Mesothelial cell of epicardium (in vitro differentiated cells): ENCODE measurements at places on chromosomes 7 and 10. TPM values are rescaled to one million over a fixed set of nuclear protein-coding genes. Genes with fewer than 3 reads are reported as not detected.

DNA sequence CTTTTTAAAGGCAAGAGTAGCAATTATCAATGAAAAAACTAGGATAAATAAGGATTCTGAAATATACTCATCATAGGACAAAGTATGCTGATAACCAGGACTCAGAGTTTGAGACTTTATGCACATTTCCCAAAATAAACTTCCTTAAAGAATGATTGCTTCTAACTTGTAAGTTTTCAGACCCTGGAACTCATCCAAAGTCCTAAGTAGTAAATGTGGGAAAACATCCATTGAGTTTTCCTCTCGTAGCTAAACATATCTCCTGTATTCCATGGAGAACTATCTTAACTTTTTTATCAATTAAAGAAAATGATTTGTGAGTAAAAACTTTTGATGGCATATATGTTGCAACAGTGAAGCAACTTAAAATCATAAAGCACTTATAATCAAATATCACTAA, 285.2 kb upstream of the KLF6 start:
- peaks cover 11% of the 10 kb centered on the region for H3K4me1 ChIP-seq
- H3K36me3 ChIP-seq = no peaks in the 10 kb centered on the region
- no peak overlapping the region for H3K27ac ChIP-seq
- H3K4me3 ChIP-seq = no peak overlapping the region

DNA sequence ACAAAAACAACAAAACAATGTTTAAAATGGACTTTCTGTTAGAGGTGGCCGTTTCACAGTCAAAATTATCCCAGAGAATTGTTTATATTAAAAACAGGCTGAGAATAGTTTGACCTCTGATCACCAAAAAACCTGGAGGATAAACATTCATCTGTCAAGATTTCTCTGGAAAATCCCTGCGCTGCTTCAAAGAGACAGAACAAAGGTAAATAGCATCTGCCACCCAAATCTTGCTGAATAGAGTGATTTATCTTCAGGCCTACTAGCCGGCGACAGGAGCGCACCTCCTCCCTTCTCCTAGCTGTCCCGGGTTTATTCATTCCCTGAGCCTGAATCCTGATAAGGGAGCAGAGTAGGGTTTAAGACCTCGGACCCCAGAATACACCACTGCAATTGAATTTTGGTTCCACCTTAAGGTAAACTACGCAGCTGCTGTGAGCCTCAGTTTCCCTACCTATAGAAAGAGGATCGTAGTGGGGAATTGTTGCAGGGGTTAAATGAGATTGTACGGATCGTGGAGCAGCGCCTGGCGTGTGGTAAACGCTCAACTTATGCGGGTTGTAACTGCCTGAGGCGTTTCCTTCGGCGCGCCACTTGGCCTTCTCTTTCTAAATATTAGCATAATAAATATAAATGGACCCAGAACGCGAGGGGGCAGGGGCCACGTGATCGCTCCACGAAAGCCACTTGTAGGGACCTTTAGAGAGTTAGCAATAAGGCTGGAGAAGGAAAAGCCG, 498 bp upstream of the ST7 start:
- DNase-seq = no peak
- H3K4me1 ChIP-seq = peaks cover 36% of the 10 kb centered on the region
- H3K27me3 ChIP-seq = no peaks in the 10 kb centered on the region
- no peaks in the 10 kb centered on the region for H3K36me3 ChIP-seq
- H3K4me3 ChIP-seq = peak overlapping the region; percentile 69

DNA sequence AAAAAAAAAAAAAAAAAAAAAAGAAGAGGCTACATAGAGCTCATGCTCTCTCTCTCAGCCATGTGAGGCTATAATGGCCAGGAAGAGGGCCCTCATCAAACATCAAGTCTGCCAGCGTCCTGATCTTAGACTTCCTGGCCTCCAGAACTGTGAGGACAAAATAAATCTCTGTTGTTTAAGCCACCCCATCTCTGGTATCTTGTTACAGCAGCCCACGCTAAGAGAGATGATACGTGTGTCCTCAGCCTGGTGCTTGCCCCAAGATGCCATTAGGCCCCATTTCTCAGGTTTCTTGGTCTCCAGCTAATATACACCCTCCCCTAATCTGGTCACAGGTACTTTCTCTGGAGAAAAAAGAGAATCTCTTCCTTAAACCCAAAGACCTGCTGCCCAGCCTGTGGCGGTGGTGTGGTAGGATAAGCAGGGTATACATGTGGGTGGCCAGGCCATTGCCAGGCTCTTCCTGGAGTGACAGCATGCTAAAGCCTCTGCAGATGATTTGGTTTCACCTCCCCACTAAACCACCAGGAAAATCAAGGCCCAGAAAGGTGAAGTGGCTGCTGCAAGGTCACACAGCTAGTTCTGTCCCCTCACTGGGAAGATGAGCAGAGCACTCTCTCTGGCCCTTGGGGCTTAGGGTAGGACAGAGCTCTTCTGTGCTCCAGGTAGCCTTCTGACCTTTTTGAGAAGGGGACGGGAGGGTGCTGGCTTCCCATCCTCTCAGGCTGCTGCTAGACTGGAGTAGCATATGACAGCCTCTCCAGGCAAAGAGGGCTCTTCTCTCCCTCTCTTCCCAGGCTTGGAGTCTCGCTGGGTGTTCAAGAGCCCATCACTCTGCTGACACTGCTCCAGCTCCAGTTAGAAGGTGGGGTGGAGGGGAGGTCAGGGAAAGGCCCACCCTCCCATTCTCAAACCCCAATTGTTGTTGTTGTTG, 5.2 kb downstream of the SPOCK2 start:
- no peaks in the 10 kb centered on the region for H3K36me3 ChIP-seq
- no peak for DNase-seq
- no peak overlapping the region for H3K27ac ChIP-seq
- peaks cover 36% of the 10 kb centered on the region for H3K27me3 ChIP-seq

- peak overlapping the region; percentile 47 for H3K27ac ChIP-seq
- H3K27me3 ChIP-seq = peaks cover 1% of the 10 kb centered on the region
- H3K36me3 ChIP-seq = no peaks in the 10 kb centered on the region
- H3K4me3 ChIP-seq = no peak overlapping the region
- peaks cover 13% of the 10 kb centered on the region for H3K4me1 ChIP-seq
These were observed 29.0 kb upstream of the IL6 start for GRCh38 chr7:22697876-22698606.

DNA sequence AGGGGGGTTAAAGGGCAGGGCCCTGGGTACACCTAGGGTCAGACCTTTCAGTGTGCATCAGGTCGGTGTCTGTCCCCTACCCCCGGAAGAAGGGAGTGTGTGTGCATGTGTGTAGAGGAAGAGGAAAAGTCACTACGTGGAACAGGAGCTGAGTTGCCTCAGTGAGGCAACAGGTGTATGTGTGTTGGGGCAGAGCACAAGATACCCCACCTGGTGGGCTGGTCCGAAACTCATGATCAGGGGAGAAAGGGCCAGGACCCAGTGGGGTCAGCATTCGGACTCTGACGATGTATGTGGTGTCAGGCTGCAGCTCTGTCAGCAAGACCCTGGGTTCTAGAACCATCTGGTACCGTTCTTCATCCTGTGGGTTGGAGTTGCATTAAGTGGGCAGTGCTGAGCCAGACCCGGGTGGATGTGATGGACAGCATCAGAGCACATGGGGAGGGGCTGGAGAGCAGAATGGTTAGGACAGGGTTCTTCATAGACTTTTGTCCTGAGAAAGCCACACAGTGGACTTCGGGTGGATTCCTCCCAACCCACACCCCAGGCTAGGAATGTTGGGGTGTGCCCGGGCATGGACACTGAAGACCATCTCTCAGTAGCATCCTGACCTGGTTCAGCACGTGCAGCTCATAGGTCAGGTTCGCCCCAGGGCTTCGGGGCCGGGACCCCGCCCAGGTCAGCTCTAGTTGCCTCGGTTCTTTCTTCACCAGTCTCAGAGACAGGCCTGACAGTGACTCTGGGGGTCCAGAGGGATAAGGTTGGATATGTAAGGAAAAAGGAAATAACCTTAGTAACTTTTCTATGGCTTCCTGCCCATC, 10.7 kb downstream of the EPHA1 start:
- peaks cover 20% of the 10 kb centered on the region for H3K36me3 ChIP-seq
- no peaks in the 10 kb centered on the region for H3K27me3 ChIP-seq
- H3K4me3 ChIP-seq = no peak overlapping the region
- H3K27ac ChIP-seq = no peak overlapping the region
- no peak for DNase-seq

DNA sequence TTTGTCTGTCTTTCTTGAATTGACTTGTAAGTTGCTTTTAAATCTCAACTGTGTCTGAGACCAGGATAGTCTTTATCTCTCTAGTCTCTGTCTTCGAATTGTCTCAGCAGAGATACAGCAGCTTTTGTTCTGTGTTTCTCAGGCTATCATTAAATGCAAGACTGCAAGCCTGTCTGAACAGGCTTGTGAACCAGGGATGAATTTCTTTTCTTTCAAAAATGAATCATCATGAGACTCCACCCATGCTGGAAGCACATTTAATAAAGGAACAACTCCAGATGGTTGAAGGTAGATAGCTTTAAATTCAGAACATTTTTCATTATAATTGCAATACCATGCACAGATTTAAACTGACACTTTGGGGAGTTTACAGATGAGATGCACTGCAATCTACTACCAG, 155.9 kb downstream of the SEC23IP start:
- H3K4me3 ChIP-seq = no peak overlapping the region
- H3K27ac ChIP-seq = no peak overlapping the region
- no peaks in the 10 kb centered on the region for H3K4me1 ChIP-seq
- peaks cover 10% of the 10 kb centered on the region for H3K27me3 ChIP-seq
- H3K36me3 ChIP-seq = no peaks in the 10 kb centered on the region

GRCh38 chr7:1411414-1411813, 47.9 kb downstream of the MICALL2 start:
- no peak overlapping the region for H3K27ac ChIP-seq
- H3K27me3 ChIP-seq = peaks cover 51% of the 10 kb centered on the region
- peaks cover 2% of the 10 kb centered on the region for H3K4me1 ChIP-seq
- no peaks in the 10 kb centered on the region for H3K36me3 ChIP-seq
- H3K4me3 ChIP-seq = no peak overlapping the region

DNA sequence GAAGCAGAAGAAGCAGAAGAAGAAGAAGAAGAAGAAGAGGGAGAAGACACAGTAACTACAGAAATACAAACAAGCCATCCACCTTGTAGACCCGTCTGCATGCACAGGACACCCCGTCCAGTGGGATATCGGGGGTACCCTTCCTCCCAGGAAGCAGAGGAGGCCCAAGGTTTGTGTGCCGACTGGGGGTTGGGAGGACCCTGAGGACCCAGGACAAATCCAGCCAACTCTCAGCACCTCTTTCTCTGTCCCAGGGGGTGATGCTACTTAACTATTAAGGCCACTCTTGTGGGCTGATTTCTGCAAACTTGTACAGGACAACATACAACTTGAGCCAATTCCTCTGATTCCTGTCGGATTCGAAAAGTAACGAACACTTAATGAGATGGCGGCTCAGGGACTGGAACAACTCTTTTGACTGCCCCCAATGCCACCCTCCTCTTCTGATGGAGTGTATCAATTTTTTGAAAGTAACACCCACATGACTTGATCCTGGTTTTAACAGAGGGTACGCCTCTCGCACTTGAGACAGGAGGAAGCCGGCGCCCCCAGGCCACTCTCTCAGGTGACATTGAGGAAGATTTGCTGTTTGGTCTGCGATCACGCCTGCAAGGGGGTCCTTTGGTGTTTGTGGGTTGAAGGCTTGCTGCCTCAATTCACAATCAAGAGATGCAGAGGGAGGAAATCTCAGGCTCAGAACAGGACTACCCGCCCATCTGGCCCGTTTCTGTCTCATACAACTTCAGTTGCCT, 192.6 kb downstream of the TNS3 start:
- no peak overlapping the region for H3K4me3 ChIP-seq
- peaks cover 54% of the 10 kb centered on the region for H3K36me3 ChIP-seq
- H3K27ac ChIP-seq = no peak overlapping the region

GRCh38 chr10:4385231-4385870, 440.7 kb upstream of the AKR1E2 start:
- no peak for DNase-seq
- H3K4me3 ChIP-seq = no peak overlapping the region
- no peaks in the 10 kb centered on the region for H3K27me3 ChIP-seq
- H3K4me1 ChIP-seq = peaks cover 24% of the 10 kb centered on the region
- no peak overlapping the region for H3K27ac ChIP-seq
- no peaks in the 10 kb centered on the region for H3K36me3 ChIP-seq

GRCh38 chr7:16712916-16713315, 40.6 kb upstream of the TSPAN13 start:
- H3K36me3 ChIP-seq = peaks cover 8% of the 10 kb centered on the region
- H3K27ac ChIP-seq = no peak overlapping the region
- peaks cover 11% of the 10 kb centered on the region for H3K4me1 ChIP-seq
- H3K27me3 ChIP-seq = no peaks in the 10 kb centered on the region
- no peak overlapping the region for H3K4me3 ChIP-seq

TMEM196 gene
- not detected in 3 replicates for total RNA-seq

TRIM50 gene
- not detected in 3 replicates for total RNA-seq

CH25H gene
- total RNA-seq = not detected in 3 replicates

SPDYE5 gene
- total RNA-seq = 0.14 to 0.16 TPM in 2 of 3 replicates, not detected in the other

NRP1 gene
- total RNA-seq = 44.8 to 51.2 TPM (median 47.7 TPM) in 3 replicates

CHN2 gene
- 6.9 to 8.0 TPM (median 7.0 TPM) in 3 replicates for total RNA-seq
